Glutamatergic neuron (in vitro differentiated cells): ENCODE measurements at places on chromosomes 16 and 17. TPM values are rescaled to one million over a fixed set of nuclear protein-coding genes. Genes with fewer than 3 reads are reported as not detected.

Gene NLRC3
- not detected for total RNA-seq

Gene BTBD17
- total RNA-seq = 310 TPM

DNA sequence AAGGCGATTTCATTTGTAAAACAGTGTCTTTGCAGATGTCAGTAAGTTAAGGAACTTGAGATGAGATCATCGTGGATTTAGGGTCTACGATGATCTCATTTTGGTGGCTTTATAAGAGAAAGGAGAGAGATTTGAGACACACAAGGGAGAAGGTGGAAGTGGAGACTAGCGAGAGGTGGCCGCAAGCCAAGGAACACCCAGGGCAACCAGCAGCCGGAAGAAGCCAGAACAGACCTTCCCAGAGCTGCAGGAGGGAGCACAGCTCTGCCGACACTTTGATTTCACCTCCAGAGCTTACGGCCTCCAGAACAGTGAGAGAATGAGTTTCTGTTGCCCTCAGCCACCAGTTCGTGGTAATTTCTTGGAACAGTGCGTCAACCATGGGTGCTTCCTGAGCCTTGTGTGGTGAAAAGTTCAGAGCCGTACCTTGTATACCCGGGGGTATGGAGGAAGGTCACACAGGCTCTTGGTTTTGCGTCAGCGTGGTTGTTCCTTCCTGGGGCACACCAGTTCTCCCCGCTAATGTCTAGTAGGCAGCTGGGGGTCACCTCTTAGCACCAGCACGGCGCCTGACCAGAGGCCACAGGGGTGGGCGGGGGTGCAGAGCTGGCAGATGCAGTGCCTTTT lies 12.9 kb upstream of the SEC14L1 start:
- no peaks in the 10 kb centered on the region for H3K4me1 ChIP-seq
- H3K27ac ChIP-seq = no peak overlapping the region
- H3K4me3 ChIP-seq = no peak overlapping the region
- H3K36me3 ChIP-seq = no peaks in the 10 kb centered on the region
- no peaks in the 10 kb centered on the region for H3K27me3 ChIP-seq
- no peak for DNase-seq

DNA sequence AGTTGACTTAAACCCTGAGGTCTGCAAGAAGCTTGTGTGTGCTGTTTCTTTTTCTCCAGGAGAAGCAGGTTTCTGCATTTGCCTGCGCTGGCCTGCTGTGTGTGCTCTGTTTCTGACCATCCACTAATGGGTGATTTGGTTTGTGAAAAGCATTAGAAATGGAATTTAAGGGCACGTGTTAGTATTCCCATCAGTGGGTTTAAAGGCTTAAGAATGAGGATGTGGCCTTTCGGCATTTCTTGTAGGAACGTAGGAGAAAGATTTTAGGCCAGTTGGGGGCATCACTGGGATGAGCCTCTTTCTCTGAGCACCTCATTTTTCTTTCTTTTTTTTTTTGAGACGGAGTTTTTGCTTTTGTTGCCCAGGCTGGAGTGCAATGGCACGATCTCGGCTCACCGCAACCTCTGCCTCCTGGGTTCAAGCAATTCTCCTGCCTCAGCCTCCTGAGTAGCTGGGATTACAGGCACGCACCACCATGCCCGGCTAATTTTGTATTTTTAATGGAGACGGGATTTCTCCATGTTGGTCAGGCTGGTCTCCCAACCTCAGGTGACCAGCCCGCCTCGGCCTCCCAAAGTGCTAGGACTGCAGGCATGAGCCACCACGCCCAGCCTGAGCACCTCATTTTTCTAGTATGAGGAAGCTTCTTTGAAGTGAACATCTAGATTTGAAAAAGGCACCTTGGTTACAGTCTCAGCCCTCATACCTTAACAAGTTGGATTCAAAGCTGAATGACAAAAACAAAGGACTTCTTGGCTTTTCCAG lies 110.3 kb downstream of the BANP start:
- H3K27me3 ChIP-seq = peaks cover 3% of the 10 kb centered on the region
- no peak overlapping the region for H3K4me3 ChIP-seq
- H3K36me3 ChIP-seq = no peaks in the 10 kb centered on the region
- no peak overlapping the region for H3K27ac ChIP-seq

DNA sequence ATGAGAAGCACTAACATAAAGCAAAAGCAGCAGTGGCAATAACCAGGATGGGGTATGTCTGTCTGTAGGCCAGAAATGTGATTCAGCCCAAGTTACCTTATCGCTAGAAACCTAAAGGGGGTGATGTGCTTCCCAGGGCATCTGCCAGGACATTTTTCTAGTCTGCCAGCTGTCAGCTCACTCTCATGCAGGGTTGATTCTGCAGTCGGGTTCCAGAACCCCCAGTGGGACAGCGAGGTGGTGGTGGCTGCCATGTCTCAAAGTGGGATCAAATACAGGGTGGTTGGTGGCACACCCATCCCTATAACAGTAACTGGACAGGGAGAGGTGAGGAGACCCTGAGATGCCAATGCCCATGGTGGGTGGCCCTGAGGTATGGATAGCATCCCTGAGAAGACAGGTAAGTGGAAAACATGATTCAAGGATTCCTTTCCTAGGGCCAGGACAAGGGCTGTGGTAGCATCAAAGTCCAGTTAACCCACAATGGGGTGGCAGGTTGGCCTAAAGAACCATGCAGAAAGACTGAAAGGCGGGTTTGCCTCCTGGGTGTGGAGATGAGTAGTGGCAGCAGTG lies 84.3 kb downstream of the TNFRSF13B start:
- peaks cover 3% of the 10 kb centered on the region for H3K27me3 ChIP-seq
- no peak overlapping the region for H3K4me3 ChIP-seq
- H3K4me1 ChIP-seq = no peaks in the 10 kb centered on the region
- H3K27ac ChIP-seq = no peak overlapping the region
